Mesothelial cell of epicardium (in vitro differentiated cells): ENCODE measurements at places on chromosomes 4 and X.

DNA sequence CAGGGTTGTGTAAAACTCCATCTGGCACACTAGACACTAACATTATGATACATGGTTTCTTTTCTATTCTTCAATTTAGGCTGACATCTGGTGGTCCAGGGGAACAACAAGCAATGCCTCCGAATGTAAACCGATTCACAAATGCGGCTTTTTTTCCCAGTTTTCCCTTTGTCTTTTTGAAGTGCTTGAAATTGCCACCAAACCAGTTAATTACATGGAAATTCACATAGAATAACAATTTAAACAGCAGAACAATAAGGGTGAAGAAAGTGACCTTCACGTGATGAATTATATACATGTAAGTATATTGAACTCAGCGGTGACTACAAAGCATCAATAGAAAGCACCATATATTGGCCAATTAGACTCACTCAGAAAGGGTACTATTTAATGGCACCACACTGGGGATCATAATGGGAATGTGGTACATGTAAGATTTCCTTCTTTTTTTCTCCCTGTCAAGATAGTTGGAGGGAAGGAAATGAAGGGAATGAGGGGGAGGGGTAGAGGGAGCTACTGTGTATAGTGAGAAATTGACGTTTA lies 103.9 kb downstream of the MMRN1 start:
- H3K4me1 ChIP-seq, result peaks cover 10% of the 10 kb centered on the region
- no peak overlapping the region for H3K27ac ChIP-seq
- peaks cover 15% of the 10 kb centered on the region for H3K27me3 ChIP-seq
- no peak overlapping the region for H3K4me3 ChIP-seq

GRCh38 chr4:184693056-184693455 lies 40.8 kb downstream of the CENPU start:
- no peak overlapping the region for H3K4me3 ChIP-seq
- H3K27me3 ChIP-seq, result no peaks in the 10 kb centered on the region
- no peak overlapping the region for H3K27ac ChIP-seq
- peaks cover 12% of the 10 kb centered on the region for H3K4me1 ChIP-seq
- DNase-seq, result no peak

DNA sequence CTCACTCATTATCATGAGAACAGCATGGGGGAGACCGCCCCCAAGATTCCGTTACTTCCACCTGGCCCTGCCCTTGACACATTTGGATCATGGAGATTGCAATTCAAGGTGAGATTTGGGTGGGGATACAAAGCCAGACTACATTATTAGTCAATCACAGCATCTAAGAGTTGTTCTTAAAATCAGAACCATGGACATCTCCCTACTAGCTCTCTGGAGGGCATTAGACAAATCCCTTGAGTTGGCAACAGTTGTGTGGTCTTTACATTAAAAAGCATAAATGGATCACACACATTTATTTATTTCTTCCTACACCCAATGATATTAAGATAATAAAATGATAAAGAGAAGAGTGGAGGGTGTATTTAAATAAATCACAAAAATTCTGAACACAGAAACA lies 262.8 kb upstream of the VCX start:
- no peak overlapping the region for H3K27ac ChIP-seq
- DNase-seq, result no peak
- H3K27me3 ChIP-seq, result peaks cover 3% of the 10 kb centered on the region
- H3K4me3 ChIP-seq, result no peak overlapping the region

- H3K36me3 ChIP-seq, result no peaks in the 10 kb centered on the region
- H3K4me3 ChIP-seq, result no peak overlapping the region
- H3K27ac ChIP-seq, result peak overlapping the region; percentile 17
- DNase-seq, result no peak
- no peaks in the 10 kb centered on the region for H3K27me3 ChIP-seq
These were observed 197.2 kb downstream of the PDGFC start for GRCh38 chr4:156774422-156774821.

GRCh38 chr4:168995537-168996295 lies 14.3 kb downstream of the CBR4 start:
- H3K4me1 ChIP-seq, result peaks cover 38% of the 10 kb centered on the region
- no peak overlapping the region for H3K4me3 ChIP-seq
- H3K27ac ChIP-seq, result no peak overlapping the region
- no peaks in the 10 kb centered on the region for H3K27me3 ChIP-seq

DNA sequence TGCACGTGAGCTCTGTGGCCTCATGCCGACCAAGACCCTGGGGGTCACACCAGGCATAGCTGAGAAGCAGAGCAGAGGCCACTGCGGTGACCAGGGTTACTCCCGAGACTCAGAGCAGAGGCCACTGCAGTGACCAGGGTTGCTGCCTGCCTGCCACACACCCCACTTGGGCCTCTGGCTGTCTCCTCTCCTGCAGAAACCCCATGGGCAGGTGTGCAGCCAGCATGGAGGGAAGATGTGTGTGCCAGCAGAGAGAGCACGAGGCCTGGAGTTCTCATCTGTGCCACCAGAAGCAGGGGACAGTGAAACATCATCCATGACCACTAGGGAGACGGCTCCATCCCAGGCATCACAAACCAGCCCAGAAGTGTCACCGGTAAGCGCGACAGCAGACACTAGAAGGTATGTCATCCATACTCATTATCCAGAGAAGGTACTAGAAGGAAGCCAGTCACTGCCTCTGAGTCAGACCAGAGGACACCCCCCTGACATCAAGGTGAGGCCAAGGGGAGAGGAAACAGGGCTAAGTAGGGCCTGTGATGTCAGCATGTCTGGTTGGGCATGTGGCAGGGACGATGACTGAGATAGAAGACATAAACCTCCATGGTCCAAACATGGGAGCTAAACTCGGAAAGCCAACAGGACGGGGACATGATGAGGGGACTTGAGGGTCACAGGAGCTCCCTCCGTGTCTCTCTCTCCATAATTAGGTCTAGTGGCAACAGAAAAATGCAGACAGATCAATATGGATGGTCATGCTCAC lies 24.2 kb upstream of the SPON2 start:
- peaks cover 2% of the 10 kb centered on the region for H3K4me1 ChIP-seq
- no peak for DNase-seq
- peaks cover 6% of the 10 kb centered on the region for H3K27me3 ChIP-seq
- no peak overlapping the region for H3K4me3 ChIP-seq
- no peak overlapping the region for H3K27ac ChIP-seq
